Cerebellar nuclear complex (tissue), 1 donor: ENCODE measurements at places on chromosomes 2 and 18.

DNA sequence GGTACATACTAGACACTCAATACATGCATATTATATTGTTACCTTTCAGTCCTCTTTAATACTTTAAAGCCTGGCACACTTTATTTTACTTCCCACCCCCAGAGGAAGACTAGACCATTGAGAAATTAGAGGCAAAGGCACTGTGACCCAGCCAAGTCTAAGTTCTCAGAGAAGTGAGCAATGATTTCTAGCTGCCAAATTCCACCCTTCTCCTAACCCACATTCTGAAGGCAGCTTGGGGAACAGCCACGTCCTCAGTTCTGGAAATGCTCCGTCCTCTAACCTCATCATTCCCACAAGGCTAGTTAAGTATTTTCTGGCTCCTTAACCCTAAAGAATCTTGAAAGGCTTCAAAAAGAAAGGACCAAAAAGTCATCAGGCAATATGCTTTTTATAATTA lies 86.6 kb downstream of the COL5A2 start:
- DNase-seq, result no peak

- DNase-seq, result no peak
Measured at GRCh38 chr2:109256921-109257320, 127.9 kb downstream of the SH3RF3 start.

- no peak for DNase-seq
Measured at GRCh38 chr2:80292474-80292873, 12.1 kb downstream of the LRRTM1 start.

DNA sequence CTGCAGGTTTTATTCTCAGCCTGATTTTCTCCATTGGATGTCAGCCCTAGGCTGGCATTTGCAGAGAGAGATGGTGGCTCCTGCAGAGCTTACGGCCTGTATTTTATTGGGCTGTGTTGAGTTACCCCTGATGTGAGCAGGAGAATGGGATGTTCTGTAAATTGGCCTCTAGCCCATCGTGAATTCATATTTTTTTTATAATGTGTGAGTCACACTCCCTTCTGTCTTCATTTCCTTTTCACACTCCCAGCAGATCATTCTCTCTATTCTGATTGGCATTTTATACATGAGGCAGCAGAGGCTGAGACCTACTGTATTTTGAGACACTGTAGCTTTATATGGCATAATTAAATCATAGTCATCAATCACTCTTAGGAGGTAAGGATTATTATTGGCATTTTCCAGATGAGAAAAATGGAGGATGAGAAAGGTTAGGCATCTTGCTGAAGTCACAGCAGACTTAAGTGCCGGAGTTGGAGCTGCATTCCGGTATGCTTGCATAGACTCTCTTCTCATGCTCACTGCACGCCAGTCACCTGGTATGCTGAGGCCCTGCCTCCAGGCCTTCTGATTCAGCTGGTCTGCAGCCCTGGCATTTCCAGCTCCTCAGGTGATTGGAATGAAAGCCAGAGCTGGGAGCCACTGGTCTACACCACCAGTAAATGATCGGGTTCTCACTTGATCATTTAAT lies 142.4 kb downstream of the NEDD4L start:
- peak; percentile 32 for DNase-seq

DNA sequence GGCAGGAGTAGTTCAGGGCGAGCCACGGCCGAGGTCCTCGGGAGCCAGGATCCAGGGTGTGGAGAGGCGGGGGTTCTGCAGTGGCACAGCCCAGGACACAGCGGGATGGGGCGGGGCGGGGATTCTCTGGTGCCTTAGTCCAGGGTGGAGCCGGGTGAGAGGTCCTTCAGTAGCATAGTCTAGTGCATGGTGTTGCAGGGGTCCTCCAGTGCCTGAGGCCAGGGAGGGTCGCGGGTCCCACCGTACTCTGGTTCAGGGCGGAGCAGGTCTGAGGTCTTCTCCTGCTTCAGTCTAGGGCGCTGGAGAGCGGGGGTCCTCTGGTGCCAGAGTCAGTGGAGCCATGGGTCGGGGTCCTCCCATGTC lies 131.1 kb downstream of the CCDC74A start:
- no peak for DNase-seq

DNA sequence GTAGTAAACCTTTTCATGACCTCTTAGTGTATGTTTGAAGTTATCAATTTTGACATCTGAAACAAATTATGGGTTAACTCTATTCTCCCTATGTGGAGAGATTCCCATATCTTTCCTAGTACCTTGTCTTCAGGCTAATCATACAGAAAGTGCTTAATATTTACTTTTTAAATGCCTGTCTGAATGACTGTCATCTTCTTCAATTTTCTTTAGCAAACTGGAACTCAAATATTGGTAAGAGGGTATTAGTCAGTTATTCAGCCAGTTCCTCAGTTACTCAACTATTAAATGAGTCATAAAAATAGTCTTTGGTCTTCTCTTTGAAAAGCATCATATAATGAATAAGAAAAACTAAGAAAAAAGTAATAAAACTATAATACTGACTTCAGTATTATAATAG lies 1038.0 kb upstream of the PIK3C3 start:
- no peak for DNase-seq

GRCh38 chr2:187462839-187463238 lies 14.8 kb upstream of the CALCRL start:
- DNase-seq, result no peak

GRCh38 chr2:74764429-74765272 lies 69.3 kb upstream of the HK2 start:
- no peak for DNase-seq

- no peak for DNase-seq
Measured at GRCh38 chr2:240572141-240573031, 4.1 kb downstream of the RNPEPL1 start.

GRCh38 chr2:217429981-217430500 lies 570.2 kb upstream of the TNP1 start:
- no peak for DNase-seq

- DNase-seq, result no peak
Measured at GRCh38 chr2:152623775-152624174, 93.5 kb downstream of the PRPF40A start.

DNA sequence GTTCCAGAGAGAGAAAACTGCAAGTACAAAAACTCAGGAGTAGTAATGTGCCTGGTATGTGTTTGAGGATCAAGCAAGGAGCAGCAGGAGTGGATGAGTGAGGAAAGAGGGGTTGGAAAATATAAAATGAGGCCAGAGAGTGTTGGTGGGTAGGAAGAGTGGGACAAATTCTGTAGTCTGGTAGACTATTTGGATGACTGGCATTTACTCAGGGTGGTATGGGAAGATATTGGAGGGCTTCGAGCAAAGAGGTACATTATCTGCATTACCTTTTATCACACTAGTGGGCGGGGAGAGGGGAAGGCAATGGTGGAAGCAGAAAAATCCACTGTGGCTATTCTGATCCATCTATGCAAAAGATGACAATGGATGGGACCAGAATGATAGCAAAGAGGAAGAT lies 381.7 kb upstream of the VWC2L start:
- DNase-seq, result no peak

DNA sequence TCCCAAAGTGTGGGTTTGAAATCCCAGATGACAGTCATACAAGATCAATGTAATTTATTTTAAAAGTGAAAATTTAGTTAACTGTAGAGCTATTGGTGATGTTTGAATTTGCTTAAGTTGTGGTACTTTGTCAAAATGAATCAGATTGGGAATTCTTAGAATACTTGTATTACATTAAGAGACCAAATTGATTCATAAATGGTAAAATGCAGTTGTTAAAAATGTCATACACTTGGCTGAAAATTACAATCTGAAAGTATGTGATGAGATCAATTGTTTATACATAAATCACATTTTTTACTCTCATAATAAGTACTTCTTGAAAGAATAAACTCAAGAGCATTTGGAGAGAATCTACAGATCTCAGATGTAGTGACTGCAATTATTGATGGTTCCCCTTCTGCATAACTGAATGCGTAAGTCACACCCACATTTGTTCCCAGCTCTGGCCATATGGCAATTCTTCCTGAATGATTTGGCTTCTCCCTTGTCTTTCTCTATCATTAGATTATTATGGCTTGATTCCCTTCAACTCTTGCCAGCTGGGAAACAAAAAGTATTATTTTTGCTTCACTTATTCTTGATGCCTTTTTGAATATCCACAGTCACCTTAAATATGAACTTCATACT lies 558.5 kb downstream of the CPS1 start:
- peak; percentile 95 for DNase-seq

- no peak for DNase-seq
Measured at GRCh38 chr18:48627216-48627615, 88.4 kb downstream of the CTIF start.

DNA sequence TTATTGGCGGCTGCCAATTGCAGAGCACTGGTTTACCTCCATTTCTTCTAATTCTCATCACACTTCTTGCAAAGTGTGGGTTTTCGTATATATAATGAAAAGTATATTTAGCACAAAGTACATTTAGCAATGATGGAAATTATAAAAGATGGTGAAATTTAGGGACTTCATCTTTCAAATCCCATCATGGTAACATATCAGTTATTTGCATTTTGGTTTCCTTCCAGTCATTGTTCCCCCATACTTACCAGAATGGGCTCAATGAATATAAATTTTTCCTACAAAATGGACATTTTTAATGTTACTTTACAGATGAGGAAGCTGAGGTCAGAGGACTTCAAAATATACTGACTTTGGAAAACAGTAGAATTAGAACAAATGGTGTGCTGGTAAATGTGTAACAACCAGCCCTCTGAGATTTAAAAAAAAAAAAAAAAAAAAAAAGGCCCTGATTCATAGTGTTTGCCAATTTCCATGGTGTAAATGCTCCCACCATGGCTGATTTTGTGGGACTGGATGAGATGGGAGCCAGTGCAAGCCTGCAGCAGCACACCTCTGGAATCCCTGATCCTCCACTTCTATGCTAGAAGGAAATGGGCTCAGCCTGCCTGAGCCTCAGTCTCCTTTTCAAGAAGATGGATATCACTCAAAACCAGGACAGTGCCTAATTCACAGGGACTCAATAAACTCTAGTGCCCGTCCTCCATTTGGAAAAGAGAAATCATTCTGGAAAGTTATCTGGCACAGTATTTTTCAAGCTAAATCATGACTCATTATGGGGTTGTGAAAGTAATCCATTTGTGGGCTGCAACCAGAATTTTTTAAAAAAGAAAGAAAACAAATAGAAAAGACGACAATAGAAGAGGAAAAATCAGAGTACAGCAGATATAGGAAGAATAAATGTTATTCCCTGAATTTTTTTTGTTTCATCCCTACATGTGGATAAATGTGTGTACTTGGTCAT lies 34.0 kb downstream of the LBH start:
- DNase-seq, result no peak

DNA sequence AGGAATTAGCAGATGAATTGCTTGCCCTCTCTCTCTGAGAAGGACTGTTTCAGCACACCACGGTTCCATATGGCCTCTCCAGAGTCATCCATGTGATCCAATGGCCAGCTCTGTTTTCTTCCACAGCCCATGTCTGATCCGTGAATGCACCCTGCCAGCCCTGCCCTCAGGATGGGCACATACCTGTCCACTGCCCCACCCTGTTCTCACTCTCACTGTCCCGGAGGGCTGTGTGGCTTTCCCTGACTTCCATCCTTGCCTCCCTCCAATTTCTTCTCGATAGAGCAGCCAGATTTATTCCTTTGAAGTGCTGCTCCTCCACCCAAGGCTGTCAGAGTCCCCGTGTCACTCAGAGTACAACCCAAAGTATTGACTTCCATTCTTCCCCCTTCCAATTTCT lies 343.1 kb downstream of the TGIF1 start:
- DNase-seq, result no peak

GRCh38 chr2:67397143-67397986 lies at the start of gene ETAA1:
TSS of gene ETAA1 (plus strand) at chr2:67397333. CDS start at chr2:67397449, 116 bp downstream.
- peak; percentile 77 for DNase-seq

DNA sequence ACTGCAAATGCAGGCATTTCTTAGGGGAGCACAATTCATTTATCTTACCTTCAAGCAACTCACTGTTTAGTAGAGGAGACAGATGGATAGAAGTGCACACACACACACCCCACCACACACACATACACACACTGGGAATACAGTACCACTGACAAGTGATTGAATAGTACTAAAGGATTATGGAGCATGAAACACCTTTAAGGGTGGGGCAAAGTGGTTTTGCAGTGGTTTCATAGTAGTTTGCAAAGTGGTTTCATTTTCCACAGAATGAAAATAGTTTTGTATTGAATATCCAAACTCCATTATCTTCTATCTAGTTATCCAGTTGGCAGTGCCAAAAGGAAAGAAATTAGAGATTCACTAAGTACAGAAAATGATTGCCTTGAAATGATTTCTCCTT lies 18.9 kb downstream of the KIF5C start:
- DNase-seq, result no peak

DNA sequence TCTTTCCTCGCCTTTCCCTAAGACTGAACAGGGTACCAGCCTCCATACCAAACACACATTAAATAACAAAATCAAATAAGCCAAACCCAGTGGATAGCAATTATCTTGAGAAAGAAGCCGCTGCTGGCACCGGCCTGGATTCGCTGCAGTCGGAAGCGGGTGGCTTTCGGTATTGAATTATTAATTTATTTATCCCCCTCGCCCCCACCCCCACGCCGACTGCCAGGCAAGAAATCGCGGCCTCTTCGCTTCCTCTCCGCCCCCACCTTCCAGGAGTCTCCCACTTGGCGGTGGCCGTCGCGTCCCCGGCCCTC lies 370 bp upstream of the ZNF804A start:
- DNase-seq, result no peak

- DNase-seq, result no peak
Measured at GRCh38 chr2:68980956-68981355, 6.5 kb downstream of the GKN1 start.

- DNase-seq, result no peak
Measured at GRCh38 chr2:91477731-91478672, 2786.5 kb downstream of the RPIA start.

DNA sequence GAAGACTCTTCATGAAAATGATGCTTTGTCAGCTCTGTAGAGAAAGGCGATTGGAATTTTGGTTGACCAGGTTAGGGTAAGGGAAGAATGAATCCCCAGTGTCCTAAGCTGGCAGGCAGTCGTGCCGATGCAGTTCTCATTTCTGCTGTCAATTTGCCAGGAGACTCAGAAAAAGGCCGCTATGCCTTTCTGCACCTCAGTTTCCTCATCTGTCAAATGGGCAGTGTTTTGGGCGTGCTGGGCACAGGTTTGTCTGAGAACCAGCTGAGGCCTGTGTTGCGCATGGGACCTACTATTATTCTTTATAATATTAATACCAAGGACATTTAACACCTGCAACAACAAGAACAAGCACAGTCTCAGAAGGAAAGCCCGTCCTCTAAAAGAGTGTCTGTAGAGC lies 50.3 kb downstream of the HPCAL1 start:
- DNase-seq, result no peak

DNA sequence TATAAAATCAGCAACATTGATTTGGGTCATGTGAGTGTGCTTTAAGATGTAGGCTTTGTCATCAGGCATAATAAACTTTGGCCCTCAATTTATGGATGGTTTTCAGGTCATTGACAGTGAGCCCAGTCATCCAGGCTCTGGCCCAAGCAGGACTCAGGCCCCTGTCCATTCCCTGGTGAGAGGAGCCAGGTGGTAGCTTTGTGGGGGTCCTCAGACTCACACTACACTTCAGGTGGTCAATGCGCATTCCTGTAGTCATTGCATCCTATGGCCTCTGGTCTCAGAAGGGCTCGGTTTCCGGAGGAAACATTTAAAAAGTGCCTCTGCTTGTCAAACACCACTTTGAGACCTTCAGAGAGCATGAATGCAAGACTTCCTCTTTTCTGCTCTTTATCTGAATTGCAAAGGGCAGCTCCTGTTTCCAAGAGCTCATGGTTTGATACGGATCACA lies 20.2 kb downstream of the LGALSL start:
- DNase-seq, result no peak
